ENCODE measurements at places on chromosomes 1 and 21.

- H3K4me1 ChIP-seq: peaks cover 8% of the 10 kb centered on the region
- no peak for DNase-seq
- H3K27me3 ChIP-seq: peaks cover 24% of the 10 kb centered on the region
- H3K4me3 ChIP-seq: no peak overlapping the region
- no peak overlapping the region for H3K27ac ChIP-seq
Observed at GRCh38 chr1:27015260-27015659, 2.6 kb upstream of the TENT5B start.

- H3K4me1 ChIP-seq: peaks cover 98% of the 10 kb centered on the region
- no peak overlapping the region for H3K4me3 ChIP-seq
- H3K36me3 ChIP-seq: peaks cover 3% of the 10 kb centered on the region
- H3K27ac ChIP-seq: peak overlapping the region; percentile 31
- H3K27me3 ChIP-seq: no peaks in the 10 kb centered on the region
Observed at GRCh38 chr1:24988558-24988912, 58.5 kb upstream of the RUNX3 start.

- H3K36me3 ChIP-seq: no peaks in the 10 kb centered on the region
- no peak overlapping the region for H3K4me3 ChIP-seq
- no peak for DNase-seq
- H3K4me1 ChIP-seq: no peaks in the 10 kb centered on the region
- H3K27ac ChIP-seq: no peak overlapping the region
Observed at GRCh38 chr1:223474804-223475203, 81.6 kb downstream of the CCDC185 start.

DNA sequence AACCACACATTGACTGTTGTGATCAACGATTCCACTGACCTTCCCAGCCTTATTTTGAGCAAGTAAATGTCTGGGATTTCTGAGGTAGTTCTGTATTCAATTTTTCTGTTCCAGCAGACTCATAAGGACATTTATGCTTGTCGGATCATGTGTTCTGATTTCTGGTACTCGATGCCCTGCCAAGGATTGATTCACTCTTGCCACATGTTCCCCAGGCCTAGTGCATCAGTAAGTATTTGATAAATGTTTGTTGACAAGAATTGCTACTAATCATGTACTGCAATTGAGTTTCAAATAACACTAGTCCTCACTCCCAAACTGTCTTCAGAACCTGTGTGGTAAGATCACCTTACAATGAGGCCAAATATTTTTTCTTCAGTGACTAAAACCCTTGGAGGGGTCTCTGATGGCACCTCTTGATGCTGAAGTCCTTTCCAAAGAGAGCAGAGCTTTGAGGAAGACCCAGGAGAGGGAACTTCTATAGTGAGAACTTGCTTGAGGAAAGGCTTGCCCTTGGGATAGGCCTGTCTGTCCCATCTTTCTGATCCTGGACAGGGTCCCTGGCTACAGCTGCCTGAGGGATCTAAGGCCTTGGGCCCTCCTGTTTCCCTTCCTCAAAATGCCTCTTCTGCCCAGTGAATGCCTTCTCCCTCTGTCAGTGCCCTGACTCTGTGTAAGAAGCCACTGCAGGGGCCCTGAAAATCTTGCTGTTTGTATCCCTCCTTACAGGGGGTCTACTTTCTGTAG is 115.8 kb upstream of the FAM78B start:
- H3K36me3 ChIP-seq: no peaks in the 10 kb centered on the region
- DNase-seq: no peak
- H3K4me1 ChIP-seq: no peaks in the 10 kb centered on the region
- no peaks in the 10 kb centered on the region for H3K27me3 ChIP-seq
- H3K27ac ChIP-seq: no peak overlapping the region

DNA sequence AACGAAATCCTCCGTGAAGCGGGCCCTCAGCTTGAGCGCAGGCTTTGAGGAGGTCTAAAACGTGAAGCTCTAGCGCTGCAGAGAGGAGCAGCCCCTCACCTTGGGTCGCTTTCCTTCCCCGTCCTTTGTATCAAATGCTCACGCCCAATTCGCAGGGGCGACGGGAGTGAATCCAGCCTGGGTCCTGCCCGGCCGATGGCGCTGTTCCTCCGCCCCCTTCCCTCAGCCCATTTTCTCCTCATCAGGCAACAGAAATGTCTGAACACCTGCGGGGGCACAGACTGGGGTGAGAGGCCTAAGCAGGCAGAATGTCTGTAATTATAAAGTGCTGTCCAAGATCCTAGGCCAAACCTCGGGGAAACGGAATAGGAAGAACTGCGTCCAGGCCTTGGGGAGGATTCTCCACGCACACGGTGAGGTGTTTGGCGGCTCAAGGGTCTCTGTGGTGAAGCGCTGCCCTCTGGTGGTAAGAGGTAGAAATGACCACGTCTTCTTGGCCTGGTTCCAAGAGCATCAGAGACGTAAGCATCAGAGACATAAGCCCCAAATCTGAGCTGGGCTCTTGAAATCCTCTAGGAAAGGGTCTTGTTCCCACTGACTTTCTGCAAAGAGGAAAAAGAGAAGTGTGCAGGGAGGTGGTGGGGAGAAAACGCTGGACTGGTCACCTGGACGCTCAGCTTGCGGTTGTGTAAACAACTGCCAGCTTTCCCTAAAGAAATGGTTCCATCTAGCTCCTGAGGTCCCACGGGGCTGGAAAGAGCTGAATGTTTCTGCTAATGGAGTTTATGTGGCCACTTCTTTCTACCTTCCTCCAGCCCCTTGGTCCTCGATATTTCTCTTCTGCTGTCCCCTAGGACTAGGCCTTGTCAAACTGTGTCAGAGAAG is 92.1 kb upstream of the CD53 start:
- no peak overlapping the region for H3K4me3 ChIP-seq
- peak; percentile 86 for DNase-seq
- peaks cover 11% of the 10 kb centered on the region for H3K36me3 ChIP-seq
- peaks cover 42% of the 10 kb centered on the region for H3K4me1 ChIP-seq
- no peak overlapping the region for H3K27ac ChIP-seq

- peak overlapping the region; percentile 89 for H3K27ac ChIP-seq
- no peaks in the 10 kb centered on the region for H3K27me3 ChIP-seq
- H3K4me1 ChIP-seq: peaks cover 93% of the 10 kb centered on the region
- DNase-seq: no peak
Observed at GRCh38 chr1:111223126-111223685, 4.3 kb upstream of the CHI3L2 start.

GRCh38 chr1:4176841-4177240 is 276.8 kb upstream of the C1orf174 start:
- no peak overlapping the region for H3K4me3 ChIP-seq
- peaks cover 18% of the 10 kb centered on the region for H3K4me1 ChIP-seq
- H3K27me3 ChIP-seq: no peaks in the 10 kb centered on the region
- no peaks in the 10 kb centered on the region for H3K36me3 ChIP-seq

DNA sequence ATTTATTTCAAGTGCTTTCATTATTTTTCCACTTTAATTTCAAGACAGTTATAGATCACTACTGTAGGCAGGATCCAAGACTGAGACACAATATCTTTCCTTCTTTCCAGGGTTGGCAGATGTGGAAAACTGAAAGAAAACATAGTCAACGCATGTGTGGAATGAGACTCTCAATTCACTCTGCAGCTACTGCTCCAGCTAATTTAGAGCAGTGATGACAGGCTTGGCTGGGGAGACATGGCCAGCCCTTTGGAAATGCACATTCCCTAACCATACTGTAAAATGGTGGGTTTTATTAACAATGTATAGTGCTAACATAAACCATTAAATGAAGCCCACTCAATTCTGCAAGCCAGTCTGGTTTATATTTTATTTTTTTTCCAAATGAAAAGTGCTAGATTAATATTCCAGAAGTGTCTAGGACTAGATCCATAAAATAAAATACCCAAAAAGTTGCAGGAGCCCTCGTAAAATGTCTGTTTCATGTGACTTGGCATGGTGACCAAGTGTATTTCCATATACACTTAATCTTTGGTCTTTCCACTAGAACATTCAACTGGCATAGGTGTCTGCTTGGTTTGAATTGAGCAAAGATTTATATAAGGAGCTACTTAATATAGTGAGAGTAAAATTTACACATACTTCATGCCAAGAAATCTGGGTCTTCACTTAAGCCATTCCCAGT is 32.9 kb downstream of the COL11A1 start:
- no peaks in the 10 kb centered on the region for H3K4me1 ChIP-seq
- no peaks in the 10 kb centered on the region for H3K27me3 ChIP-seq
- no peak overlapping the region for H3K4me3 ChIP-seq
- DNase-seq: no peak
- H3K36me3 ChIP-seq: no peaks in the 10 kb centered on the region

DNA sequence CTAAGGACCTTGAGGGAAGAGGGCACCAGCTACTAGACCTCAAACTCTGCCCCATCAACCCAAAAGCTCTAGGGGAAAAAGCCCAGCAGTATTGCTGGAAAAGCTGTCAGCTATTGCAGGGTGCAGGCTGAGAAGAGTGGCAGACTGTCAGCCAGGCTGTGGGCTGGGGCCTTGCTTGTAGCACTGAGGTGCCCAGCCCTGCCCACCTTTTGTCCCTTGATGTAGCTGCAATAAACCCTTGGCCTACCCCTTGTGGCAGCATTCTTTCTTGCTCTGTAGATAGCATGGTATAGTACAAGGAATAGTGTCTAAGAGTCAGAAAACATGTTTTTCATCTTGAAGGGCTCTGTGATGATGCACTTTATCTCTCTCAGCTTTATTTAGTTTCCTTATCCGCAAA is 39.4 kb downstream of the CDC14A start:
- peaks cover 50% of the 10 kb centered on the region for H3K36me3 ChIP-seq
- H3K27ac ChIP-seq: no peak overlapping the region

GRCh38 chr21:39444421-39445180 is 977 bp downstream of the LCA5L start:
- no peak for DNase-seq
- H3K4me1 ChIP-seq: peaks cover 15% of the 10 kb centered on the region
- peaks cover 34% of the 10 kb centered on the region for H3K27me3 ChIP-seq
- H3K36me3 ChIP-seq: no peaks in the 10 kb centered on the region

- peaks cover 47% of the 10 kb centered on the region for H3K4me1 ChIP-seq
- H3K36me3 ChIP-seq: peaks cover 75% of the 10 kb centered on the region
- DNase-seq: no peak
- no peak overlapping the region for H3K27ac ChIP-seq
- no peak overlapping the region for H3K4me3 ChIP-seq
Observed at GRCh38 chr1:168230709-168231108, 4.9 kb downstream of the SFT2D2 start.

- H3K4me1 ChIP-seq: no peaks in the 10 kb centered on the region
- no peaks in the 10 kb centered on the region for H3K27me3 ChIP-seq
- H3K27ac ChIP-seq: no peak overlapping the region
- no peak for DNase-seq
- no peak overlapping the region for H3K4me3 ChIP-seq
Observed at GRCh38 chr21:16974060-16974459, 538.8 kb upstream of the CXADR start.

GRCh38 chr1:8625981-8626898 is 191.2 kb downstream of the RERE start:
- no peak for DNase-seq
- no peak overlapping the region for H3K27ac ChIP-seq
- peaks cover 35% of the 10 kb centered on the region for H3K4me1 ChIP-seq

- no peaks in the 10 kb centered on the region for H3K27me3 ChIP-seq
- H3K4me1 ChIP-seq: no peaks in the 10 kb centered on the region
- H3K27ac ChIP-seq: no peak overlapping the region
- no peaks in the 10 kb centered on the region for H3K36me3 ChIP-seq
- no peak overlapping the region for H3K4me3 ChIP-seq
Observed at GRCh38 chr1:51644533-51645197, 27.8 kb downstream of the OSBPL9 start.

- no peak overlapping the region for H3K27ac ChIP-seq
- no peak for DNase-seq
- H3K4me1 ChIP-seq: no peaks in the 10 kb centered on the region
- H3K36me3 ChIP-seq: no peaks in the 10 kb centered on the region
Observed at GRCh38 chr1:56972976-56973375, 7.2 kb upstream of the C8B start.

DNA sequence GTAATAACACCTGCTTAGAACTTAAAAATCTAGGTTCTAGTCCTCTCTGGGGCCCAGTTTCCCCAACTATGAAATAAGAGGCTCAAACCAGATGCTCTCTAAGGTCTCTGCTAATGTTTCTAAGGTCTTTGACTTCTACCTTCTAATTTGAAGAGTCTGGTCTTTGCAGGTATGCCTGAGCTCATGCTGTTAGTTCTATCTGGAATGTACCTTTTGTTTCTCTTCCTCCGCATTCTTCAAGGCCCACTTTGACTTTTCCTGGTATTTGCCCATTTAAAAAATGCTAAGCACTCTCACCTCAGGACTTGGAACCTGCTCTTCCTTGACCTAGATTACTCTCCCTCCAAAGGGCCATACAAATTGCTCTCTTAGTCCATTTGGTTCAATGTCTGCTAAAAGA is 13.5 kb downstream of the SLC35D1 start:
- no peak overlapping the region for H3K27ac ChIP-seq
- peaks cover 83% of the 10 kb centered on the region for H3K36me3 ChIP-seq
- H3K4me1 ChIP-seq: peaks cover 11% of the 10 kb centered on the region

DNA sequence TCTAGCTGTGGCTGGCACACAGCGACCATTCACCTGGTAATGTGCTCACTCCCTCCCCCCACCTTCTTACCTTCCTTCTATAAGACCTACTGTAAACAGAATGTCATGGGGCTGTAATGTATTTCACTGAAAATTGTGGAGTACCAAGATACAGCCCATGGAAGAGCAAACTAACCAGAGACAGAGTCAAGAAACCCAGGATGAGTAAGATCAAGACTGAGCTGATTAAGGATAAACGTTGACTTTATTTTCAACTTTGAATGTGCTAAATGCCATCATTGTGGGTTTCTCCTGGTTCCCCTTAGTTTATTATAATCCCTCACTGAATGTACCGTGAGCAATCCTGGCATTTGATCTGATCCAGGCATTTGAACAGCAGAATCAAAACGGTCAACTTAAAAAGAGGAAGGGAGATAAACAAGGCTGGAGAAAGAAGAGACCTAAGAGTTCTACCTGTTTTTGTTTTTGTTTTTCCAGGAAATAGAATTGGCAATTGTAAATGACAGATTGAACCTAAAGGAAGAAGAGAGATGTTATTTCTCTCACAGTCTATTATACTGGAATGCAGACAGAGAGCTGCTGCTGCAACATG is 16.1 kb upstream of the ATP1B1 start:
- H3K27ac ChIP-seq: no peak overlapping the region
- DNase-seq: no peak
- peaks cover 11% of the 10 kb centered on the region for H3K27me3 ChIP-seq
- H3K4me3 ChIP-seq: no peak overlapping the region
- no peaks in the 10 kb centered on the region for H3K36me3 ChIP-seq

GRCh38 chr1:67189953-67190352 is 23.7 kb downstream of the IL23R start:
- H3K4me3 ChIP-seq: no peak overlapping the region
- H3K27me3 ChIP-seq: no peaks in the 10 kb centered on the region
- no peak overlapping the region for H3K27ac ChIP-seq

- no peaks in the 10 kb centered on the region for H3K27me3 ChIP-seq
- H3K4me1 ChIP-seq: peaks cover 4% of the 10 kb centered on the region
- DNase-seq: no peak
- no peak overlapping the region for H3K4me3 ChIP-seq
- H3K27ac ChIP-seq: no peak overlapping the region
Observed at GRCh38 chr1:199399996-199400724, 627.4 kb upstream of the NR5A2 start.

GRCh38 chr1:230220478-230220877 is 153.4 kb downstream of the GALNT2 start:
- H3K27ac ChIP-seq: no peak overlapping the region
- peaks cover 2% of the 10 kb centered on the region for H3K4me1 ChIP-seq
- H3K36me3 ChIP-seq: no peaks in the 10 kb centered on the region
- H3K4me3 ChIP-seq: no peak overlapping the region

GRCh38 chr1:18100491-18101063 is 7.0 kb upstream of the IGSF21 start:
- no peak overlapping the region for H3K27ac ChIP-seq
- H3K4me3 ChIP-seq: no peak overlapping the region
- H3K27me3 ChIP-seq: peaks cover 14% of the 10 kb centered on the region
- no peaks in the 10 kb centered on the region for H3K36me3 ChIP-seq
- DNase-seq: peak; percentile 61

- DNase-seq: no peak
- H3K27me3 ChIP-seq: peaks cover 10% of the 10 kb centered on the region
- no peak overlapping the region for H3K27ac ChIP-seq
Observed at GRCh38 chr1:27071049-27071416, 58.4 kb upstream of the TENT5B start.

Data from activated CD8-positive, alpha-beta T cell treated with anti-CD3 and anti-CD28 coated beads, Interleukin-2, amount 10 ng/mL, durations not matched to agents 7 days and 5 days (primary cell).